Small intestine (tissue), 16 donors: ENCODE measurements at places on chromosomes 11 and 22.

- DNase-seq, result peak; percentile 57
Measured at GRCh38 chr11:612201-612960, 3.4 kb downstream of the IRF7 start.

DNA sequence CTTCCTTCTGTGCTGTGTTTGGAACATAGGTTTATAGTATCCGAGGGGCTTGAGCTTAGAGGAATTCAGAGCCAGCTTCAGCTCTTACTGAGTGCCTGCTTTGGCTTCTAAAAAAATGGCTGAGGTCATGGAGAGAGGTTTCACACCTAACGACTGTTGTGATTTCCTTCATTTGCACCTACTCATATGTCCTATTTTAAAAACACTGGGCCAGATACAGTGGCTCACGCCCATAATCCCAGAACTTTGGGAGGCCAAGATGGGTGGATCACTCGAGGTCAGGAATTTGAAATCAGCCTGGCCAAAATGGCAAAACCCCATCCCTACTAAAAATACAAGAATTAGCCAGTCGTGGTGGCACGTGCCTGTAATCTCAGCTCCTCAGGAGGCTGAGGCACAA lies 38.3 kb upstream of the SYT13 start:
- no peak for DNase-seq

- DNase-seq, result no peak
Measured at GRCh38 chr11:43819926-43820325, 60.7 kb upstream of the ALKBH3 start.

GRCh38 chr11:76162336-76163288 lies 43.7 kb downstream of the WNT11 start:
- peak; percentile 33 for DNase-seq

- DNase-seq, result no peak
Measured at GRCh38 chr11:69509381-69509780, 27.9 kb downstream of the LINC01488 start.

GRCh38 chr11:67060111-67060522 lies 3.5 kb downstream of the RHOD start:
- no peak for DNase-seq
